ENCODE measurements at places on chromosomes 16 and 17.

- no peak for DNase-seq
Measured at GRCh38 chr17:44610871-44611270, 45.4 kb upstream of the MEIOC start.

- no peak for DNase-seq
Measured at GRCh38 chr16:29154088-29154487, 169.2 kb downstream of the LAT start.

GRCh38 chr16:50092891-50093290 lies 27.1 kb downstream of the HEATR3 start:
- no peak for DNase-seq

DNA sequence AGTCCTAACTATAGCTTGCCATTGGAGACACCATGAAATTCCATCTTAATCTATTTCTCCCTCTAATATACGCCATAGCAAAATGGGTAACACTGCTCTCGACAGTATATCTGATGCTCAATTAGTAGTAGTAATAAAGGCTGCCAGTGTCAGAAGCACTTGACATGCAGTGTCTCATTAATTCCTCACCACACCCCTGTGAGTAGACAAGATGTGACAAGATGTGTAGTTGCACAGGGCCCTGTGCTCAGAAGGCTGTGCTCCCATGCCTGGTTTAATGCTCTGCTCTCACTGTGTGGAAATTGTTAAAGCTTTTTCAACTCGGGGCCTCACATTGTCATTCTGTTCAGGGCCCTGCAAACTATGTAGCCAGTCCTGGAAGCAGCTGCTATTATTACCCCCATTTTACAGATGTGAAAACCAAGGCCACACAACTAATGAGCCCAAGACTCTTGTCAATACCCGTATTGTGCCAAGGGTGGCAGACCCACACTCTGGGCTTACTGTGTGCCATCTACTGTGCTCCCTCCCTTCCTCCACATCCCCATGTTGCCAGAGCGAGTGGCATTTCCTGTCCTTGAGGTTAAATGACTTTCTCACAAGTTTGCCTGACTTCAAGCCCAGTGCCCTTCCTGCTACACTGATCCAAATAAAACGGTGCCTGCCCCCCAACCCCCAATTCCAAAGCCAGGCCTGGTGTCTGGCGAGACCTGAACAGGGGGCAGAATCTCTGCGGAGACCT lies 287.3 kb upstream of the CCL2 start:
- DNase-seq: no peak

DNA sequence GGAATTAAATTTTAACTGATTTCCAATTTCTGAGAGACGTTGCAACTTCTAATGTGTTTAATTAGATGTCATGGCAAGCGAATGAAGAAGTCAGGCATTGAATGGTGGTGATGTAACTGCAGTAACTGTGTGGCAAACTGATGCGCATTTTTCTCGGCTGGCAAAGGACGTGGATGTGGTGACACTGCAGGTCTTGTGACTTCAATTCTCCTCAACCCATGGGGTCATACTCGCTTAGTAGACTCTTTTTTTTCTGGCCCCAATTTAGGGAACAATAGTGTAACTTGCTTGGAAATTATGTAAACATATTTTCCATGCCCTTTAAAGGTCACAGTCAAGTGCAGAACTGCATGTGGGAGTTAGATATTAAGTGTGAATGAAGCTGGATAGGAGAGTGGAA lies 1.9 kb upstream of the FAM20A start:
- DNase-seq: no peak

- DNase-seq: peak; percentile 85
Measured at GRCh38 chr17:34997355-34997862, 17.1 kb downstream of the LIG3 start.

DNA sequence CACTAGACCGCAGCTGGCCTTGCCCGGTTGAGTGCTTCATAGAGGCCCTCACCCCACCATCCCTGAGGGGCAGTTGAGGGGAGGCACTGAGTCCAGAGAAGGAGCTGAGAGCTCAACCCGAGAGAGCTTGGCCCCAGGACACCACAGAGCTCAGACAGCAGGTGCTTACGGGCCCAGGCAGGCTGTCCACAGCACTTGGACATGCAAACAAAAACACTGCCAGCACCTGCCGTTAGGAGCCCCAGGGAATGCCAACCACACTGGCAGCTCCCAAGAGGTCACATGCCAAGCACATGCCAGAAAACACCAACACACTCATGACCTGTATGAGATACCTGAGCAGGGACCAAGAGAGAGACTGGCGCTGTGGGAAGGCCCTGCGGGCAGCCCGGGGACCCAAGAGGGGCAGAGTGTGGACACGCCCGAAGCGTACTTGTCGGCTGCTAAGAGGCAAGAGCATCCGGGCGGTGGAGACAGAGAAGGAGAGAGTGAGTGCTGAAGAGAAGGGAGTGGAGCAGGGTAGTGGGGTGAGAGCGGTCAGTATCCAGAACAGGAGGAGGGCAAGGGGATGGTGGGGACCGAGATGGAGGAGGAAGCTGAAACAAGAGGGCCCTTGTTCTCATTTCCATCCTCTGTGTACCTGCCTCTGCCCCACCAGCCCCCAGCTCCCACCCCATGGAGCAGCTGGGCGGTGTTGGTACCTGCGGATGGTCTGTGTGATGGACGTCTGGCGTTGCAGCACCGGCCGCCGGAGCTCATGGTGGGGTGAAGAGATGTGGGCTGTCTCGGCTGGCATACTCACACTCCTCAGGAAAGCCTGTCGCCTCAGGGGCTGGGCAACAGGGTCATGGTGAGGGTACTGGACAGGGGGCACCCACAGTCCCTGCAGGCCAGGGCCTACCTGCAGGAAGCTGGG lies 8.2 kb downstream of the RHBDF1 start:
- no peak for DNase-seq

- DNase-seq: peak; percentile 77
Measured at GRCh38 chr17:66724581-66725341, 110.2 kb upstream of the CACNG5 start.

DNA sequence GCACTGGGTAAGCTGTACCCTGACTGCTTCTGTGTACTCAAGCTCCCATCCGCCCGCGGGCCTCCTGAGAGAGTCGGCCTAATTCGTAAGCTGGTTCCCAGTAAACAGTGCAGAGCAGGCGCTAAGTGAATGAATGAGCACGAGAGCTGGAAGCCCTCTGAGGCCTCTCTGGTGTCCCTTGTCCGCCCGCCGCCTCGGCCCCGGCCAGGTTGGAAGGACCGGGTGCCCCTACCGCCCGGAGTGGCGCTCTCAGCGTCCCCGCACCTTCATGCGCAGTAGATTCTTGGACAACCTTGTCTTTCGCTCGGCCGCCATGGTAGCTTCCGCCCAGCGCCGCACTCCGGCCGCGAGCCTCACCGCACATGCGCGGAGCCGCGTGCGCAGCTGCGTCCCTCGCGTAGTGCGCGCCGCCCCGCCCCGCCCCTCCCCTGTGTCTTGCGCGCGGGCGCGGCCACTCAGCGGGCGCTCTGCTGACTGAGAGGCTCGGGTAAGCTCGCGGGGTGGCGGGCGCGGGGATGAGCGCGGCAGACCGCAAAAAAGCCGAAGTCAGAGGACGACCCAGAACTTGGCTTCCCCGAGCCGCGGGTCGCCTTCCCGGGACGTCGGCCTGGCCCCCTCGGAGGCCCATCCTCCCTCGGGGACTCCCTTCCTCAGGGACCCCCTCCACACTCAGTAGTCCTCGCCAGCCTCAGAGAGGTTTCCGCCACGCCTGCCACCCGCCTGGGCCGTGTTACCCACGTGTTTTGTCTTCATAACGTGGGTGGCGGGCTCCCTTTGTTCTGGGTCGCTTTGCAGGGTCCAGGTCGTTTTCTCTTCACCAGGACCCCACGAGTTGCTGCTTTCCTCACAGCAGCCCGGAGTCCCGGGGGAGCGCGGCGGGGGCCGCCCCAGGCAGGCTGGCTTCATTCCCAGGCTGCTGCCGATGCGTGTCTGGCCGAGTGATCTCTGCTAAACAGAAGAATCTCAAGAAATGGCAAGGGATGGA lies at the start of gene MPHOSPH6:
MPHOSPH6 (minus strand) TSS at position 364 of the 985 bp plus-strand sequence; CDS start at position 315, 49 bp downstream.
- DNase-seq: peak; percentile 67

Data from fibroblast of the conjunctiva (primary cell).